Lower leg skin (tissue), 4 donors: ENCODE measurements at places on chromosomes 3 and 15. TPM values are rescaled to one million over a fixed set of nuclear protein-coding genes. Genes with fewer than 3 reads are reported as not detected.

SLC9A9 gene
- total RNA-seq: 40.8 TPM

ACSBG1 gene
- total RNA-seq: 97.5 TPM

MBNL1 gene
- 152 TPM for total RNA-seq

ESYT3 gene
- 45.0 TPM for total RNA-seq

IL17RB gene
- 0.81 TPM for total RNA-seq

MUC13 gene
- not detected for total RNA-seq

GRCh38 chr15:79380755-79381497, 51.2 kb upstream of the MINAR1 start:
- DNase-seq: peak; percentile 90

DNA sequence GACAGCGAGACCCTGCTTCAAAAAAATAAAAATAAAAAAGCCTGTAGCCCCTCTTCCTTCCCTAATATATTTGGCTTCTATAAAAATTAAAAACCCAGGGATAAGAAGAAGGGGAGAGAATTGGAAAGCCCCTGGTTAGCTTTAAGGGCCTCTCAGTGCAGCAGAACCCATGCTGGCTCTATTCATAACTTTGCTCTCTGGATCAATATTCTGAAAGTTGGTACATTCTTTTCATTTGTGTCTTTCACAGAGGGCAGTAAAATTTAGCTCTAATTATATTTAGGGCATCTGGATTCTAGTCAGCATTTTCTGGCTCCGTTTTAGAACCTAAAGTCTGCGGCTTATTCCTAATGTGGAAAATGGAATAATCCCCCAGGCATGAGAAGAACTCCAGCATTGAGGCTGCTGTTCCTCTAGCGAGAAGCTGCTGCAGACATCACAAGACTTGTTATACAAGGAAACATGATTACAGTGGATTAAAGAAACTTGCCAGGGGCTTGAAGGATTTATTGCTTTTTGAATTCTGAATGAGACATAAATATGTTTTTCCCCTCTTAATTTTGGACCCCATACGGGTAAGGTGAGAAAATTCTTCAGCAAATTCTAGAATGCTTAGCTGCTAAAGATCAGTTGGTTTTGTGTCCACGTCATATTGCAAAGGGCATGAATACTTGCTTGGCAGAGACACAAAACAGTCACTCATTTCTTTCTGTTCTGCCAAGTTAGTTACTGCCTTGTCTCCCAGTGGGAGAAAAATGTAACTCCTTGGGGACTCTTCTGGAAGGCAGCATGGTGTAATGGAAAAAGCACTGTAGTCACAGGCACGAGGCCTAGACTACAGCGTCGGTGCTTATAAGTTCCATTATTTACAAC, 177.7 kb downstream of the VGLL4 start:
- no peak for DNase-seq

DNA sequence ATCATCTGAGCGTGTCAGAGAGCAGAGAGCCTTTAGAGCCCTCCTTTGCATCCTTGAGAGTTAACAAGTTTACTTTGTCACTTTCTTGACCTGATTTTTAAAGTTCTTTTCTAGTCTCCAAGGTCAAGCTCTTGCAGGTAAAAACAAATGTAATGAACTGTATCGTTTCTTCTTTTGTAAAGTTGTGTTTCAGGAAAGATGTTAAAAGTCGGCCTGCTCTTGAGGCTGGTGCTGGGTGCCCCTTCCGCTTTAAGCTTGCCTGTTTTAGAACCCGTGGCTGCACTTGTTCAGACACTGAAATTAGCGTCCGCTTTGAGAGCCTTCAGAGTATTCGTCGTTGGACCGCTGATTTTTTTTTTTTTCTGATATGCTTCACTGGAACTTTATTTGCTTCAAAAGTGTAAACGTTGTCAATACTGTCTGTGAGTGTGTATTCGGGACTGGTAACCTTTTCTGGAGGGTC, 52.6 kb upstream of the ULK4 start:
- no peak for DNase-seq

GRCh38 chr3:71476950-71477349, 106.6 kb downstream of the FOXP1 start:
- DNase-seq: no peak

DNA sequence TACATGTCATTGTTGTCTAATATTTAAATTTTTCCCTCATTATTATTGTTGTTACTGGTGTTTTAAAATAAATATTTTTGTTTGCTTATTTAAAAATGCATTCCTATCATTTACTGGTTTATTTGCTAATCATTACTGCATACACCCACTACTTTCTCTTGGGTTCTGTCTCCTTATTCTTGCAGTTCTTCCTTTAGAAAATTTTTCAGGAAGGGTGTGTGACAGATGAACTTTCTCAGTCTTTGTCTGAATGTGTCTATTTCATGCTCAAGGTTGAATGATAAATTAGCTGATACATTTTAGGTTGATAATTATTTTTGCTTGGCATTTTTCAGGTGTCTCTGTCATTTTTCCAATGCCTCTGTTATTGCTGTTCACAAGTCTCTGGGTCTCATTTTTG, 7.4 kb downstream of the AQP9 start:
- no peak for DNase-seq

DNA sequence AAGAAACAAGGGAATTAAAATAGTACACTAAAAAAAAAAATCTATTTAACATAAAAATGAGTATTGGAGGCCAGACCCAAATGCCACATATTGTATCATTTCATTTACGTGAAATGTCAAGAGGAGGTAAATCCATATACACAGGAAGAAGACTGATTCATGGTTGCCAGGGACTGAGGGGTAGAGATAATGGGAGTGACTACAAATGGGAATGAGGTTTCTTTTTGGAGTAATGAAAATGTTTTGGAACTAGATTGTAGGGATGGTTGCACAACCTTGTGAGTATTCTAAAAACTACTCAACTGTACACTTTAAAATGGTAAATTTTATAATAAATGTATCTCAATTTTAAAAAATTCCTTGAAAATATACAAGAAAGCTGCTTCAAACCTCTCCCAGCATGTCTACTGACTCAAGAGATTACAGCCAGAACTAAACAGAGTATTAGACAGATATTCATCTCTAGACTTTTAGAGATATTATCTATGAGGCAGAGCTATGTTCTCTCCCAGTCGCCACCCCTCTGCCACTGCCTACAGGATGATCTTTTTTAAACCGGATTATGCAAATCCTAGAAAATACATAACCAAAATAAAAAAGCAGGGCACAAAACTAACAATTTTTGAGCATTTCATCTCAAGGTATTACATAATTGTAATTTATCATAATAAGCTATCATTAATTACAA, 6.2 kb downstream of the HLTF start:
- no peak for DNase-seq

DNA sequence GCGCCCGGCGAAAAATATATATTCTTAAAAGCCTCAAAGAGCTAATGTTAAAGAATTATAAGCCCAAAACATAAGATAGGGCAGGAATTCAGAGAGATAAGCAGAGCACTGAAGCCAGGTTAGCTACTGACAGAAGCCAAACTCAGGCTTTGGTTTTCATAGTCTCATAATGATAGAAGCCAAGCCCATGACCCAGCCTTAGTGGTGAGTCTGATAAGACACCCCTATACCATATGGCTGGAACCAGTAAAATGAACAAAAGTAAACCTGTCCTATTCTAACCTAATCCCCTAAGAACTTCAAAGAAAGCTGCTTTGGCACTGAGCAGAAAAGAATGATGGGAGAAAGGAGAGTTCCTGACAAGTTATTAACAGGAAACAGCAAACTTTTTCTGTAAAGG, 25.9 kb downstream of the MYO9A start:
- DNase-seq: no peak

DNA sequence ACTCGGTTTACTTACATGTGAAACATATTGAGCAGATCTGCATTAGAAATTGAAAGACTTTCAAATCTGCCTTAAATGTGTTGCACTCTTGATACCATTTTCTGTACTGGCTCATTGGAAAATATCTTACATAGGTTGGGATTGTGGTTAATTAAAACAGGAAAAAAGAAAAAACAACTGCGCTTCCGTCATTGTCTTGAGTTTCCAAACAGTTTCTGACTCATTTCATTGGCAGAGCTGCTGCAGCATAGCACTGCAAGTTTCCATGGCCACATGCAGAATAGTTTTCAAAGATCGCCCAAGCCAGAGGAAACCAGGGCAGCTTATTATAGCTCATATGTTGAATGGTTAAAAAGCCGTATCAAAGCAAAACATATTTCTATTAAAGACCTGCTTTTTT, 446.6 kb upstream of the BCHE start:
- no peak for DNase-seq

GRCh38 chr15:22979238-22980188, 655 bp downstream of the CYFIP1 start:
- no peak for DNase-seq

- DNase-seq: no peak
Measured at GRCh38 chr3:130760922-130761321, 14.3 kb upstream of the PIK3R4 start.

GRCh38 chr3:50226888-50227389, 9.1 kb upstream of the GNAI2 start:
- DNase-seq: peak; percentile 55

DNA sequence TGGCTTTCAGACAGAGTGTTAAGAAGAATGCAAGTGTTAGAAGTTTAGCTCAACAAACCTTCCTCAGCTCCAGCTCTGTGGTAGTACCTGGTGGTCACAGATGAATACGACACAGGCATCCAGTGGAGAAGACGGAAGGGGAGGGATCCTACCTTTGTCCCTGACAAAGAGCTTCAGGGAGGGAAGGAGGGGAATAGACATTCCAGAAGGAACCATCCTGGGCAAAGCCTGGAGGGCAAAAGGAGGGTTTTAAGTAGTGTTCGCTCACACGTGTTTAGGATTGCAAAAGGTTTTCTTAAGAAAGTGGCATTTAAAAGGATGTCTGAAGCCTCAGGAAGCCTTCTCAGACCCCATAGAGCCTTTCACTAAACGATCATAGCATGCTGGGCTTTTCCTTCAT, 2.8 kb downstream of the CHCHD4 start:
- DNase-seq: no peak

DNA sequence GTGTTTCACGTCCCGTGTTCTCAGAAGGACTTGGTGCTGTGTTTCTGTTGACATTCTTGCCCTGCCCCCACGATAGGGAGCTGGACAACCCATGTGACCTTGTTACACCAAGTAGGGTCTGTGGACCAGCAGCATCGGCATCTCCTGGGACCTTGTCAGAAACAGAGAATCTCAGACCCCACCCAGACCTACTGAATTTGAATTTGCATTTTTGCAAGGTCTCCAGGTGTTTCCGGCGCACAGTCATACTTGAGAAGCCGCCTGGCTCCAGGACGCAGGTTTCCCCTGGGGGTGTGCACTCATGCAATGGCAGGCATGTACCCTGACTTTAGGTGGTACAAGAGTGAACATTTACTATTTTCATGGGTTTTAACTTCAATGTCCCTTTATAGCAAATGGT, 117.9 kb downstream of the TLE3 start:
- no peak for DNase-seq

DNA sequence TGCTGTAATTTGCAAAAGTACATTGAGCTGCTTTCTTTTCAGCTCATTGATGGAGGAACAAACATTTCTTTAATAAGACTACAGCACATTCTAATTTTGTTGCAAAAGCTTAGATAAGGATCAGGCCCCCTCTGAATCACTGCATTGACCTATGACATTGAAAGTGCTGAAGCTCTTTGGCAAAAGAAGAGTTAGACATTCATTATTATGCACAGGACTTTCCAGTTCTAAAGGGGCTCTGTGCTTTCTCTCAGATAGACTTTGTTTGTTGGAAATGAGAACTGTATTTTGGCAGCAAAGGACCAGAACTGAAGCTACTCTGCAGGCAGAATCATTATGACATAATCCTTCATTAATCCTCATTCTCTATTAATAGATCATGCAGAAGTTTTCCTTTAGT, 252.9 kb upstream of the SOX2 start:
- DNase-seq: no peak

DNA sequence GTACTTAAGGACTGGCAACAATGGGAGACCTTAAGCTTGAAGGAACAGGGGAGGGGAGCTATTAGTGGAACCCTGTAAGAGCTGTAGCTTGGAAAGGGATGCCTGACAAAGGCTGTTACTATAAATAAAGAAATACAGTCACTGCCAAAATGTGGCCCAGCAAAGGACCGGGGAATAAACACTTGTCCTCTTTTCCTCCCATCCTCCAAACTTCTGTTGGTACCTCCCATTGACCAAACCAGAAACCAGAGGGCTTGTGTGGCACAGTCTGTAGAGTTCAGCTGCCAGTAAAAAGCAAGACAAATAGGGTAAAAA, 25.1 kb upstream of the TCF12 start:
- DNase-seq: no peak

- no peak for DNase-seq
Measured at GRCh38 chr3:138124188-138124587, 8.0 kb downstream of the A4GNT start.

GRCh38 chr3:111414531-111414930, 127.5 kb upstream of the CD96 start:
- DNase-seq: no peak

DNA sequence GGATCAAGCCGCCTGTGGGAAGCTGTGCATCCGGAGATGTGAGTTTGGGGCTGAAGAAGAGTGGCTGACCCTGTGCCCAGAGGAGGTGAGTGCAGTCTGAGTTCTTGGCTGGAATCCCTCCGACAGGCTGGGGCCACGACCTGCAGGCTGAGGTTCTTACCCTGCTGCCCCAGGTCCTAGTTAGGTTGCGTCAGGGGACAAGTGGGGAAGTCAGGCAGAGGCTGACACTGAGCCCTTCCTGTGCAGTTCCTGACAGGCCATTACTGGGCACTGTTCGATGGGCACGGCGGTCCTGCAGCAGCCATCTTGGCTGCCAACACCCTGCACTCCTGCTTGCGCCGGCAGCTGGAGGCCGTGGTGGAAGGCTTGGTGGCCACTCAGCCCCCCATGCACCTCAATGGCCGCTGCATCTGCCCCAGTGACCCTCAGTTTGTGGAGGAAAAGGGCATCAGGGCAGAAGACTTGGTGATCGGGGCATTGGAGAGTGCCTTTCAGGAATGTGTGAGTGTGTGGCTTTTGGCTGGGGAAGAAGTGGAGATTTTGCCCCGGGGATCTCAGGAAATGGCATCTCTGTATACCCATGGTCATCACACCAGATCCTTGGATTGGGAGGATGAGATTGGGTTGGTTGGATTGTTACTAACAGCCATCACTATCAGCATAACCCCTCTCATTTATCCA, 1.3 kb downstream of the PPM1M start:
- DNase-seq: peak; percentile 87

- DNase-seq: no peak
Measured at GRCh38 chr3:48750856-48751255, 33.8 kb upstream of the IP6K2 start.
